ENCODE measurements at places on chromosomes 12 and 14. TPM values are rescaled to one million over a fixed set of nuclear protein-coding genes. Genes with fewer than 3 reads are reported as not detected.

DNA sequence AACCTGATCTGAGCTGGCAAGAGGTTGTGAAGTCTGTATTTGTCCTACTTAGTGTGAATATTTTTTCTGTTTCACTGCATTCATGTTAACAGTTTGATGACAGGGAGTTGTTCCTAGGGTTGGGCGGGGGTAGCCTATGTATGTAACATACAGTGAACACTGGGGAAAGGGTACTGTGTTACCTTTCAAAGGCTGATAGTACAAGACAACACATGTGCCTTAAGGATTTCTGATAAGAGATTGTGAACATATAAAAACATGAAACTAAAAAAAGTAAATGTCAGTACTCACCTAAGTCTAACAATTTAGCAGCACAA, 30.5 kb upstream of the GRIP1 start:
- DNase-seq: no peak
- peaks cover 40% of the 10 kb centered on the region for H3K27me3 ChIP-seq

DNA sequence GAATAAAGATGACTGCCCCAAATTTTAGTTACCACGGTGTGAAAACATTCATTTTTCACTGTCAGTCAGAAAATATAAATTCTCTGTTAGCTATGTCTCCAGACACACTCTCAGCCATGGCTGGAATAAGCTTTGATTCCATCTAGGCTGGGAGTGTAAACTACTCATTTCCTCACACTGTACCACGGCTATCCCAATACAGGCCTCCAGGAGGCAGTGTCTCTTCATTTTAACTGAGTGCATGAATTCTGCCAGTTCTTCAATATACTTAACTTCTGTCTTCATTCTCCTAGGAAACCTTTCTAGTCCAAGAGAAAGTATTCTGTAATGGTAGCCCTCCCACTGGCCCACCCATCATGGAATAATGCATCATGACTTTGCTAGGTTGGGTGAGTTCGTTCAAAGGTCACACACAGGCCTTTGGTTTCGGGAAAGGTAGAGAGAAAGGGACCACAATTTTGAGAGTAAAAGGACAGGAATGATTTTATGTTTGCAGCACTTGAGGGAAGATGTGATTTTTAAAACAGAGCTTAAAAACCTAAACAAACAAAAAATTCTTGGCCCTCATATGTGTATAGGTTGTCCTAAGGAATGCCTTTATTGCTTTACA, 381.1 kb downstream of the SEC23A start:
- no peaks in the 10 kb centered on the region for H3K36me3 ChIP-seq
- peak; percentile 72 for DNase-seq
- H3K27ac ChIP-seq: no peak overlapping the region
- no peaks in the 10 kb centered on the region for H3K27me3 ChIP-seq
- H3K4me1 ChIP-seq: peaks cover 8% of the 10 kb centered on the region
- H3K4me3 ChIP-seq: no peak overlapping the region

- no peak overlapping the region for H3K27ac ChIP-seq
- no peak for DNase-seq
- no peaks in the 10 kb centered on the region for H3K36me3 ChIP-seq
- peaks cover 11% of the 10 kb centered on the region for H3K27me3 ChIP-seq
- no peaks in the 10 kb centered on the region for H3K4me1 ChIP-seq
- H3K4me3 ChIP-seq: no peak overlapping the region
Observed at GRCh38 chr12:49301760-49302159, 6.8 kb downstream of the PRPH start.

DNA sequence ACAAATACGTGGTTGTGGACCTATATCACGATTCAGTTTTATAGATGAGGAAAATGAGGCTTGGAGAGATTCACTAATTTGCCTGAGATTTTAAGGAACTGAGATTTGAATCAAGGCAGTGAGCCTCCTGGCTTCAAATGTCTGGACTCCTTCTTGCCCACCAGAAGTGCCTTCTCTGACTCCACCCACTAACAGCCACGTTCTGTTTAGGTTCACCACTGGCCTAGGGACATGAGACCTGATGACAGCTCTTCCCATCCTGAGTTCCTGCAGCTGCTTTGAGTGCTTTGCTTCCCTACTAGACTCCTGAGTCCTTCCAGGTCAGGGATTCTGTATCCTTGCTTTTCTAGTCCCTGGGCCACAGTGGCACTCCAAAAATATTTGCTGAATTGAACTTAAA, 57.1 kb downstream of the PLBD1 start:
- no peaks in the 10 kb centered on the region for H3K27me3 ChIP-seq
- no peak overlapping the region for H3K4me3 ChIP-seq
- no peak for DNase-seq
- H3K4me1 ChIP-seq: peaks cover 12% of the 10 kb centered on the region

DNA sequence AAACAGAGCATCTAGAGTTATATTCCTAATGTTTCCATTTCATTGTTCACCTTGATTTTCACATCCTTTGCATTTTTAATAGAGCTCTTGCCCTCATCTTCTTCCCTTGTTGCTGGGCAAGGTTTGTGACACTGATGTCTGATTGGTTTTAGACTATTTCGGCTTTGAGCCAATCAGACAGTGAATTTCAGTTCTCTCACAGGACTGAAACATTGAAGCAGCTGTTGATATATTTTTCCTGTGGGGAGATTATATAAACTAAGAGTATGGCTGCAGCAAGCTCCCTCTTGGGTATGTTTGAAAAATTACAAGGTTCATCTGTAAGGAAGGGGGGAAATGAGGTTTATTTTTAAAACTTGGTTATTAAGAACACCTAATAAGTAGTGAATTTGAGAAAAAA, 51.2 kb downstream of the ATF7IP start:
- H3K36me3 ChIP-seq: peaks cover 5% of the 10 kb centered on the region
- H3K27me3 ChIP-seq: no peaks in the 10 kb centered on the region
- no peaks in the 10 kb centered on the region for H3K4me1 ChIP-seq
- no peak overlapping the region for H3K27ac ChIP-seq
- DNase-seq: peak; percentile 61
- no peak overlapping the region for H3K4me3 ChIP-seq

DNA sequence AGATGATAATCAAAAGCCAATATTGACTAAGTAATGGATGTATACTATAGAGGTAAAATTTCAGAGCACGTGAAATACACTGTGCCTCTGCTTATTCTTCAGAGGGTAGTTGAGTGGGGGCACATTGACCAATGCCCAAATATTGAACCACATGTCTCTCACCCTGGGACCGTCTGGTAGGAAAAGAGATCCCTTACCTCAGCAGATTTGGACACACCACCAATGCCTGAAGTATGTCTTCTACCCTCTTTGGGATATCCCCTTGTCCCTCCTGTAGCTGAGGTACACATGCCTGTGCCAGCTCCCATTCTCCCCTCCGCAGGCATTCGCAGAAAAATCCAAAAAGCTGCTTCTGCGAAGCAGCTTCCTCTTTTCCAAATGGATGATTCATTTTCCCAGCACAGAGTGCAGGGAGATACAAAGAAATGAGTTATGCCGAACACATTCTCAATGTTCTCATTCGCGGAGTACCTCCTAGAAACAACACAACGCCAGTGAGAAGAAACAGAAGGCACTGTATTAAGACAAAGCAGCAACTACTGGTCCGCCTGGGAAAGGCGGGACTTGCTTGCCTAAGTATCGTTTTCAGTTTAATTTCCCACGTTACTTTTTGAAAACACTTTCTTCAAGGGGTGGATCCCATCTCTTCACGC, 691 bp downstream of the ZFYVE26 start:
- peaks cover 17% of the 10 kb centered on the region for H3K4me1 ChIP-seq
- peak overlapping the region; percentile 94 for H3K4me3 ChIP-seq
- H3K36me3 ChIP-seq: peaks cover 29% of the 10 kb centered on the region
- peak; percentile 4 for DNase-seq

DNA sequence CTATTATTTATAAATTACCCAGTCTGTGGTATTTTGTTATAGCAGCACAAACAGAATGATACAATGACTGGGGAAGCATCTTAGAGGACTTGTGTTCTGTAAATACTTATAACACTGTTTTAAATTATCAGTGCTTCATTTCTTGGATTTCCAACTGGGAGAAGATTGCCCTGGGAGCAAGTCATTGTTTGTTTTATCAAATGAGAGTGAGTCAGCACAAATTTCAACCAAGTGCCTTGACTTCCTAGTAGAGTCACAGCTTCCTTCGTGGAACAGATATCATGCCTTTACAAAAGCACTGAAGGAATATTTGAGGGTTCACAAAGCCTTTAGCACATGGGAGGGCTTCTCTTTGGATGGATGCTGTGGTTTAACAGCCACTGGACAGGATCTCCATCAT, 234.1 kb downstream of the KTN1 start:
- H3K4me1 ChIP-seq: peaks cover 12% of the 10 kb centered on the region
- no peak overlapping the region for H3K4me3 ChIP-seq
- no peaks in the 10 kb centered on the region for H3K36me3 ChIP-seq
- no peak overlapping the region for H3K27ac ChIP-seq
- no peak for DNase-seq

DNA sequence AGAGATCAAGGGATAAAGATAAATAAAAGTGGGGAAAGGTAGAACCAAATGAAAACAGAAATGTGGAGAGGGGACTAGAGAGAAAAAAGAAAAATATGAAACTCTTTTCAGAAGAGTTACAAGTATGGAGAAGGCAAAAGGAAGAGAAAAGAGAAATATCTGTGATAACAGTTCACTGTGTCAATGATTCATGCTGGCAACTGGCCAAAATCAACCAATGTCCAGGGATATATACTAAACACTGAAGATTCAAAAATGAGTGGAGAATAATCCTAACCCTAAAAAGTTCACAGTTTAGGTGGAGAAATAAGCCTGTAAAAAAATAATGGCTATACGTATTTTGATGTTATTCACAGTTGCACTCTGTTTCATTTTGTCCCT, 372.3 kb upstream of the KITLG start:
- no peaks in the 10 kb centered on the region for H3K36me3 ChIP-seq
- no peak overlapping the region for H3K27ac ChIP-seq
- no peak overlapping the region for H3K4me3 ChIP-seq
- H3K27me3 ChIP-seq: no peaks in the 10 kb centered on the region

GRCh38 chr14:32251530-32251929, 48.5 kb upstream of the RNU6-8 start:
- H3K36me3 ChIP-seq: no peaks in the 10 kb centered on the region
- H3K4me3 ChIP-seq: no peak overlapping the region
- no peak for DNase-seq
- peaks cover 11% of the 10 kb centered on the region for H3K4me1 ChIP-seq

GRCh38 chr12:104137001-104137901, 759 bp downstream of the NFYB start:
- peak overlapping the region; percentile 78 for H3K4me3 ChIP-seq
- peak; percentile 38 for DNase-seq
- H3K36me3 ChIP-seq: peaks cover 5% of the 10 kb centered on the region
- H3K27ac ChIP-seq: peak overlapping the region; percentile 46

DNA sequence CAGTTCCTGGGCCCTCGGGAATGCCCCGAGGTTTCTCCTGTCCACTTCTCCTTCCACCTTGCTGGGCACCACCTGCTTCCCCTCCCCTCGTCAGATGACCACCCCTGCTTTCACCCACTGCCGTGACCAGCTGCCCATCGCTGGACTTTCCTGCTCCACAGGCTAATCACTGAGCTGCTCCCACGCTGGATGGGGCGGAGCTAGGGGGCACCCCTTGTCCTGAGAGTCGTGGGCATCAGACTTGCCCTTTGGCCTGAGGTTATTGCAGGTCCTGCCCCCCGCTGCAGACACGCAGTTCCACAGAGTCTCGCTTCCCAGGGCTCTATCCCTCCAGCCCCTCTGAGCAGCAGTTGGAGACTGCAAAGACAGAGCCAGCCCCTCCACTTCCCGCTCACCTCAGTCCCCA, 427 bp downstream of the SLC6A12 start:
- H3K4me3 ChIP-seq: no peak overlapping the region
- peaks cover 64% of the 10 kb centered on the region for H3K27me3 ChIP-seq
- H3K4me1 ChIP-seq: peaks cover 6% of the 10 kb centered on the region
- no peak for DNase-seq

DNA sequence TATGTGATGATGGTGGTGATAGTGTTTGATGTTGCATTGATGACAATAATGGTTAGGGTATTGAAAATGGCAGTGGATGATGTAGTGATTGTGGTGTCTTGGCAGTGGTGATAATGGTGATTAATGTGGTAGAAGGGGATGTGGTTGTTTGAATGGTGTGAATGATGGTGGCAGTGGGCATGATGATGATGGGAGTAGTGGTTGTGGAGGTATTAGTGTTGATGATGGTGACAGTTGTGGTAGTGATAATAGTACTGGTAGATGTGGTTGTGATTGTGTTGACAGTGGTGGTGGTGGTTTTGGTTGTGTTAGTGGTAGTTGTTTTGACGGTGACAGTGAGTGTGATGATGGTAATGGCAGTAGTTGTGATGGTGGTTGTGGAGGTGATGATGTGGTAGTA, 1049.0 kb downstream of the VRK1 start:
- H3K36me3 ChIP-seq: no peaks in the 10 kb centered on the region
- no peak overlapping the region for H3K27ac ChIP-seq
- no peak for DNase-seq
- H3K4me3 ChIP-seq: no peak overlapping the region

GRCh38 chr14:93936245-93936644, 9.1 kb downstream of the FAM181A start:
- no peak overlapping the region for H3K27ac ChIP-seq
- DNase-seq: peak; percentile 49
- H3K4me1 ChIP-seq: peaks cover 10% of the 10 kb centered on the region

The ATP5MC2 gene
- total RNA-seq: 381 TPM

The SSPN gene
- 0.21 TPM for total RNA-seq

The CACNA2D4 gene
- total RNA-seq: not detected

The PPP4R3A gene
- 81.3 TPM for total RNA-seq

The TSPAN11 gene
- total RNA-seq: not detected

The COCH gene
- 0.23 TPM for total RNA-seq

The SMIM41 gene
- total RNA-seq: not detected

Measured in MCF 10A (cell line).